ENCODE measurements at places on chromosomes 5 and 9. TPM values are rescaled to one million over a fixed set of nuclear protein-coding genes. Genes with fewer than 3 reads are reported as not detected.

Gene PRDM9
- total RNA-seq, result not detected

- no peaks in the 10 kb centered on the region for H3K4me1 ChIP-seq
- no peak overlapping the region for H3K4me3 ChIP-seq
- no peak for DNase-seq
- no peaks in the 10 kb centered on the region for H3K27me3 ChIP-seq
Measured at GRCh38 chr5:148514344-148514743, 130.6 kb downstream of the FBXO38 start.

Gene FOXD4L4
- total RNA-seq, result 0.77 TPM

Gene ANKDD1B
- 4.3 TPM for total RNA-seq

GRCh38 chr9:81782313-81782995 lies 93.1 kb upstream of the TLE1 start:
- no peaks in the 10 kb centered on the region for H3K4me1 ChIP-seq
- no peaks in the 10 kb centered on the region for H3K36me3 ChIP-seq
- H3K4me3 ChIP-seq, result no peak overlapping the region
- H3K27ac ChIP-seq, result no peak overlapping the region
- DNase-seq, result no peak

DNA sequence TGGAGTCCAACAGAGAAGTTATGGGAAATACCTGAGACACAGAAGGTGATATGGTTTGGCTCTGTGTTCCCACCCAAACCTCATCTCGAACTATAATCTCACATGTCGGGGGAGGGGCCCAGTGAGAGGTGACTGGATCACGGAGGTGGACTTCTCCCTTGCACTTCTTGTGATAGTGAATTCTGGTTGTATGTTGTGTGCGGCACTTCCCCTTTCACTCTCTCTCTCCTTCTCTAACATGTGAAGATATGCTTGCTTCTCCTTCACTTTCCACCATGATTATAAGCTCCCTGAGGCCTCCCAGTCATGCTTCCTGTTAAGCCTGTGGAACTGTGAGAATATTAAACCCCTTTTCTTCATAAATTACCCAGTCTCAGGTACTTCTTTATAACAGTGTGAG lies 96.1 kb downstream of the TMEM232 start:
- no peaks in the 10 kb centered on the region for H3K27me3 ChIP-seq
- no peak overlapping the region for H3K4me3 ChIP-seq
- H3K27ac ChIP-seq, result no peak overlapping the region
- no peaks in the 10 kb centered on the region for H3K4me1 ChIP-seq
- no peaks in the 10 kb centered on the region for H3K36me3 ChIP-seq

Gene CAVIN4
- total RNA-seq, result 1.7 TPM

Gene PPIC
- 39.5 TPM for total RNA-seq

- H3K36me3 ChIP-seq, result no peaks in the 10 kb centered on the region
- no peak overlapping the region for H3K4me3 ChIP-seq
- no peaks in the 10 kb centered on the region for H3K27me3 ChIP-seq
- DNase-seq, result no peak
- H3K27ac ChIP-seq, result no peak overlapping the region
- no peaks in the 10 kb centered on the region for H3K4me1 ChIP-seq
Measured at GRCh38 chr5:57937025-57937424, 454.4 kb upstream of the ACTBL2 start.

GRCh38 chr5:121968910-121969607 lies 7.3 kb downstream of the SRFBP1 start:
- H3K4me3 ChIP-seq, result no peak overlapping the region
- peak overlapping the region; percentile 31 for H3K27ac ChIP-seq
- H3K36me3 ChIP-seq, result no peaks in the 10 kb centered on the region

GRCh38 chr9:133124123-133124906 lies 3.3 kb upstream of the RALGDS start:
- H3K36me3 ChIP-seq, result no peaks in the 10 kb centered on the region
- H3K4me3 ChIP-seq, result no peak overlapping the region
- H3K27ac ChIP-seq, result no peak overlapping the region
- H3K27me3 ChIP-seq, result no peaks in the 10 kb centered on the region
- peaks cover 77% of the 10 kb centered on the region for H3K4me1 ChIP-seq
- DNase-seq, result no peak

DNA sequence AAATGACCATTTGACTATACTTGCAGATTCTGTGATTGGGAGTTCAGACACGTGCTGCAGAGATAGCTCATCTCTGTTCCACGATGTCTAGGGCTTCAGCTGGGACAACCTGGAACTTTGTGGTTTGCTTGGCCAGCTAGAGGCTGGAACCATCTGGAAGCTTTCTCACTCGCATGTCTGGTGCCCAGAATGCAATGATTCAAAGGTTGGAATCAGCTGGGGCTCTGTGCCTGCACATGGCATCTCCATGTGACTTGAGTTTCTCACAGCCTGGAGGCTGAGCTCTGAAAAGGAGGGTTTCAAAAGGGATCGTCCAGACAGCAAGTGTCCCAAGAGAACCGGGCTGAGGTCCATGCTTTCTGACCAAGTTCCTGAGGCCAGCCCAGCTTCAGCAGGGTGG lies 465.2 kb downstream of the GADD45G start:
- H3K4me1 ChIP-seq, result no peaks in the 10 kb centered on the region
- H3K27ac ChIP-seq, result no peak overlapping the region
- DNase-seq, result no peak
- no peak overlapping the region for H3K4me3 ChIP-seq
- H3K27me3 ChIP-seq, result no peaks in the 10 kb centered on the region

Gene SAXO1
- total RNA-seq, result 0.15 TPM

GRCh38 chr5:125408448-125409233 lies 662.2 kb upstream of the ZNF608 start:
- peaks cover 37% of the 10 kb centered on the region for H3K4me1 ChIP-seq
- no peaks in the 10 kb centered on the region for H3K36me3 ChIP-seq
- no peak overlapping the region for H3K27ac ChIP-seq
- no peak overlapping the region for H3K4me3 ChIP-seq
- no peaks in the 10 kb centered on the region for H3K27me3 ChIP-seq
- DNase-seq, result no peak

DNA sequence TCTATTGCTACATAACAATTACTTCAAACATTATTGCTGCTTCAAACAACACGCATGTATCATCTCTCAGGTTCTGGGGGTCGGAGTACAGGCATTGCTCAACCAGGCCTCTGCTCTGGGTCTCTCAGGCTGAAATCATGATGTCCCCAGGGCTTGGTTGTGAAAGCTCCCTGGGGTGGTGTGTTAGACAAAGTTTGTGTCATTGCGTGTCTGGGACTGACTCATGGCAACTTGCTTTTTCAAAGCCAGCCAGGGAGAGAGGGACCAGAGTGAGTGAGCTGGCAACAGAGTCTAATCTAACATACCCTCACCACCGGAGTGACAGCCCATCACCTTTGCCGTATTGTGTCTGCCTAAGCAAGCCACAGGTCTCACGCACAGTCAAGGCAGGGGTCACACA lies 259.2 kb upstream of the NFIL3 start:
- H3K27me3 ChIP-seq, result peaks cover 20% of the 10 kb centered on the region
- no peak overlapping the region for H3K4me3 ChIP-seq
- no peaks in the 10 kb centered on the region for H3K36me3 ChIP-seq

GRCh38 chr9:125380406-125380805 lies 118.8 kb downstream of the GAPVD1 start:
- no peak overlapping the region for H3K4me3 ChIP-seq
- H3K27me3 ChIP-seq, result peaks cover 5% of the 10 kb centered on the region
- H3K27ac ChIP-seq, result no peak overlapping the region
- no peaks in the 10 kb centered on the region for H3K4me1 ChIP-seq

Gene WDR31
- 4.5 TPM for total RNA-seq

DNA sequence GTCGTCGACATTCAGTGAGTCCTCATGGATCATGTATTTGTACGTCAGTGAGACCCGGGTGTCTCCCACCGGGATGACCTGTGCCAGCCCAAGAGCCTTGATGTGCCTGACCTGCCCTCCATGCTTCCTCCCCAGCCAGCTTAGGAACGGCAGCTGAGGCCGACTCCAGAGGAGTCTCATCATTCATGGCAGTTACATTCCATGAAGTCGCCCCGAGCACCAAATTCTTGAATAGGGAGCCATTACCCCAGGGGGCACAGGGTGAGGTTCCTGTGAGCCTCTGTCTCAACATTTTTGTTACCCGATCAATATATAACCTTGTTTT lies 67.8 kb downstream of the ZNF354C start:
- no peaks in the 10 kb centered on the region for H3K4me1 ChIP-seq
- no peak overlapping the region for H3K4me3 ChIP-seq
- H3K36me3 ChIP-seq, result peaks cover 6% of the 10 kb centered on the region
- H3K27me3 ChIP-seq, result no peaks in the 10 kb centered on the region

DNA sequence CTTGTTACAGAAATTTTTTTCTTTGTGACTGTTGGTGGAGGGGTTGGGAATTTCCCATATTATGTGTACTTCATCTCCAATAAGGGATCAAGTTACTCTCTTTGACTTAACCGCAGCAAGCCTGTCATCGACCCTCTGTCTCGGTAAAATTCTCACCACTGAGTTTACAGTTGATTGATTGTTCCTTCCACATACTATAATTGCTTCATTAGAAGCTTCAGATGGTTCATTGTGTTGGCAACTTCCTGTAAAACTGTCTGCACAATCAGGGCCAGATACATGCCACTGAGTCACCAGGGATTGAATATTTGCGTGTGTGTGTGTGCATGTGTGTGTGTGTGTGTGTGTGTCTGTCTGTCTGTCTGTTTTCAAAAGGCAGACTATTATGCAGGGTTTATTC lies 176.6 kb downstream of the ZNF462 start:
- no peaks in the 10 kb centered on the region for H3K27me3 ChIP-seq
- no peaks in the 10 kb centered on the region for H3K4me1 ChIP-seq
- H3K36me3 ChIP-seq, result no peaks in the 10 kb centered on the region
- H3K4me3 ChIP-seq, result no peak overlapping the region
- no peak overlapping the region for H3K27ac ChIP-seq

GRCh38 chr9:134789168-134789567 lies 91.4 kb upstream of the FCN2 start:
- H3K36me3 ChIP-seq, result no peaks in the 10 kb centered on the region
- no peak overlapping the region for H3K4me3 ChIP-seq
- no peak for DNase-seq

Gene GZMA
- total RNA-seq, result 9.6 TPM

Gene CCL27
- not detected for total RNA-seq

Gene HTR1A
- not detected for total RNA-seq

Gene TAF11L5
- total RNA-seq, result not detected

Gene INSL4
- not detected for total RNA-seq

DNA sequence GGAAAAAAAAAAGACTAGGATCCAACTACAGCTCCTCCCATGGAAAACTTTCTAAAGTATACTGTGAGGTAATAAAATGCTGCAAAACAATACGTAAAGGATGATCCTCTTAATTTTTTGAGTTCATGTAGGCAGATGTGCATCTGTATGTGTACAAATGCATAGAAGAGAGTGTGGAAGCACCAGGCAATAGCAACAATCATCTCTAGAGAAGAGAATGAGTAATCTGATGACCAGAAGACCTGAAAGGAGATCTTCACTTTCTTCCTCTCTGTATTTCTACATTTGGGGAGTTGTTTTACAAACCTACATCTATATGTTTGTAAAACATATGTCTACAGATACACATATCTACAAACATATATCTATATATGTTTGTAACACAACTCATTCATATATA lies 29.3 kb upstream of the SPDL1 start:
- no peak for DNase-seq
- H3K4me1 ChIP-seq, result no peaks in the 10 kb centered on the region
- H3K27me3 ChIP-seq, result peaks cover 8% of the 10 kb centered on the region
- no peak overlapping the region for H3K27ac ChIP-seq
- H3K36me3 ChIP-seq, result no peaks in the 10 kb centered on the region

DNA sequence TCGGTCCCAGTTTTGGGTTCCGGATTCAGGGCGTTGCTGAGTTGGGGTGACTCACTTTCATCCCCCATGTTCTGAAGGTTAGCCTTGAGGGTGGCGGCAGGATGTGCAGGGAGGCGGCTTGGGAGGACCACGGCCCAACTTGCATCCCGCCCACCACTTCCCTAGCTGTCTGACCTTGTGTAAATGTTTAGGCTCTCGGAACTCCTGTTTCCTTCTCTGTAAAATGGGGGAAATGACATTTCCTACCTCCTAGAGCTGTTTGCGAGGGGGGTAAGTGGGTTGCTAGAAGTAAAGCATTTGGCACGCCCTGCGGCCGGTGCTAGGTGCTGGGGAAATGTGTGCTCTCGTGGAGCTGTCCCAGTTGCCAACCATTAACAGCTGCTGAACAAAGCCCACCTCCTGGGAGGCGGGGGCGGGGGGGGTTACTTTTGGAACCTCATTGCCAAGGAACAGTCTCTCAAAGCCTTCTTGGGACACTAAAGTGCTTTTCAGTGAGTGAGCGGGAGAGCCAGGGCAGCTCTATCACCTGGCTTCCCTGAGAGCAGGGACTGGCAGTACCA lies 27.5 kb downstream of the PTGES2 start:
- H3K4me3 ChIP-seq, result peak overlapping the region; percentile 61
- peaks cover 41% of the 10 kb centered on the region for H3K36me3 ChIP-seq
- peaks cover 91% of the 10 kb centered on the region for H3K4me1 ChIP-seq
- peak overlapping the region; percentile 95 for H3K27ac ChIP-seq

DNA sequence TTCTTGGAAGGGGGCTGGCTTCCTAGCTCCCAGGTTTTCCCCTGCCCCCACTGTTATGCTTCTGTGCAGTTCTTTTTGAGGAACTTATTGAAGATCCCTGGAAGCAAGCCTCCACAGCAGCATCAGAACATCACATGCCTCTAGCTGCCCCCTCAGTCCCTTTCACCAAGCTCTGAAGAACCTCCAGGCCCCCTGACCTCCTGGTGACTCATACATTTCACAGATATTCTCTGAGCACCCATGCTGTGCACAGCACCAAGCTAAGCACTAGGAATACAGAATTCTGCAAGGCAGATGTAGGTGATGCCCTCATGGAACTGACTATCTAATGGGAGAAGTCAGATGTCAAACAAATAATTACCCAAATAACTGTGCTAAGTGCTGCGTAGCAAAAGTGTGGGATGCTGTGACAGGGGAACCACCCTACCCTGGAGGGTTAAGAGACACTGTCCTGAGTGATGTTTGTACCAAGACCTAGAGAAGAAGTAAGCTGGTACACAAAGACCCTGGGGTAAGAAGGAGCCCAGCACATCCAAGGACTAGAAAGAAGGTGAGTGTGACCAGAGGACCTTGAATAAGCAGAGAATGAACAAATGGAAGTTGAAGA lies 213.7 kb upstream of the NR4A3 start:
- H3K36me3 ChIP-seq, result no peaks in the 10 kb centered on the region
- no peak overlapping the region for H3K4me3 ChIP-seq
- no peaks in the 10 kb centered on the region for H3K4me1 ChIP-seq
- H3K27ac ChIP-seq, result no peak overlapping the region

DNA sequence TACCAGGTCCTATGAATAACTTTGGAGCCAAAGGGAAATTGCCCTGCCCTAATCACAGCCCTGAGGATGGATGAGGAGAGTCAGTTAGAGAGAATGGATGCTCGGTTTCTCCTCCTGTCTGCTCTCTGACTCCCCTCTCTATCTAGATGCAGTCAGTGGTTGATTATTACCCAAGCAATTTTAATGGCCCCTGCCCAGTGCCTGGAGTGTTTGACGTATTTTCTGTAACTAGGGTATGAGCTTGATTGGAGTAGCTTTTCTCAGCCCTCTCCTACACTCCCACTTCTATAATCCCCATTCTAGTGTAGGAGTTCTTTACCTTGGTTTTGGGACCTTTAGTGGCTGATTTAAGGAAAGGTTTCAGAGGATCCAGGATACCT lies 60.4 kb downstream of the DOCK2 start:
- peaks cover 50% of the 10 kb centered on the region for H3K36me3 ChIP-seq
- H3K4me1 ChIP-seq, result no peaks in the 10 kb centered on the region
- H3K27ac ChIP-seq, result no peak overlapping the region
- no peak overlapping the region for H3K4me3 ChIP-seq
- no peak for DNase-seq

GRCh38 chr5:71786337-71787055 lies 67.4 kb downstream of the CARTPT start:
- no peaks in the 10 kb centered on the region for H3K36me3 ChIP-seq
- H3K4me3 ChIP-seq, result no peak overlapping the region
- no peak for DNase-seq
- H3K27ac ChIP-seq, result no peak overlapping the region
- peaks cover 5% of the 10 kb centered on the region for H3K27me3 ChIP-seq
- H3K4me1 ChIP-seq, result no peaks in the 10 kb centered on the region

Data from lower lobe of right lung (tissue), 2 donors.